ENCODE measurements at places on chromosomes 2 and 18.

GRCh38 chr2:153388246-153388645 lies 90.3 kb downstream of the RPRM start:
- DNase-seq = no peak

GRCh38 chr2:109647636-109648035 lies 33.5 kb downstream of the SOWAHC start:
- DNase-seq = no peak

DNA sequence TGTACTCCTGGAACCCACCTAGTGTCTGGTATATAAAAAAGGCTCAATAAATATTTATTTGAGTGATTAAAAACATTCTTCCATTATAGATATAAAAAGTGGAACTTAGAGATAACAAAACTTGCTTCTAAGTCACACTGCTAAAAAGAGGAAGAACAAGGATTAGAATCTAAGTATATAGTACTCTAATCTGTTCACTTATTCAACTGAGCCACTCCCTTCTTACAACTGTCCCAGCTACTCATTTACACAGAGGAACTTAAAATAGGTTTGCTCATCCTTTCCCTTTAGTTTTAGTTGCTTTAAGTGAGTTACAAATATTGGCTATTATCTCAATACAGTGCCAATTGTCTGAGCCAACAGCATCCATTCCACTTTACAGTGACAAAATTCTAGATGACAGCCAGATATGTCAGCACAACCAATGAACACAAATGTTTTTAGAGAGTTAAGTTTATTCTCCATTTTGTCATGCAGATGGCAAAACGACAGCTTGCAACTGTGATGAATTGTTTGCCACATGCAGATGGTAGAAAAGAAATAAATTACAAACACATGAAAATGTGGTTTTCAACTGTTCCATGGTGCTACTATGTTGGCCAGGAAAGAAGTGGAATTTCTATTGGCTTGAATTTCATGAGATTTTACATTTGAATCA lies 280.7 kb upstream of the ZC3H15 start:
- no peak for DNase-seq

DNA sequence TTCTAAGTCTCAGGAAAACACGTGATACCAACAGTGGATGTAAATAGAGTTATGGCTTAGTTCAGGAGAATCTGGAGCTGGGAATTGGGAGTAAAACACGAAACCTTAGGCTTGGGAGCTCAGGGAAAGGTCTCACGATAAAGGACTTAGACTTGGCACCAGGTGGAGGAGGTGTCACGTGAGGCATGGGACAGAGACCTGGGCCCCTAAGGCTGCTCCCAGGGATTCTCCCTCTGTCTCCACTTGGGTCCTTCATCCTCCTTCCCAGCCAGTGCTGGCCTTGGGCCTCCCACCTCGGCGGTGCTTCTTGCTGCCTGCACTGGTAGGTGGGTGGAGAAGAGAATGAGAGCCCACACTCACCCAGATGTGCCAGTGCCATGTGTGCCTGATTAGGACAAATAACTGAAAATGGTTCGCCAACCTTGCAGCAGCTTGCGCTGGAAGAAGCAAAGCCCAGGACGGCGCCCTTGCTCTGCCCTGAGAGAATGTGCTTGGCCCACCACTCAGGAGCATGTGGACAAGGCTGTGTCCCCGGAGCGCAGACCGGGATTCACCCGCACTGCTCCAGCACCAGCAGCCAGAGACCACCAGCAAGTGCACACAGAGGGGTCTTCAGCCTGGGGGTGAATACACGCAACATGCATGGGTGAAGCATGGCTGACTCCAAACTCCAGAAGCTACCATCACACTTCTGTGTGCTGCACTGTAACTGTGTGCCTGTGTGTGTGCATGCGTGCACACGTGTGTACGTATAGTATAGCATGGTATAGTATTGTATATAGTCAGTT lies 48.1 kb downstream of the PSMG2 start:
- no peak for DNase-seq

GRCh38 chr2:215367662-215368492 lies 56.0 kb downstream of the ATIC start:
- DNase-seq = no peak

GRCh38 chr18:48136051-48136826 lies 205.8 kb upstream of the SMAD2 start:
- no peak for DNase-seq

DNA sequence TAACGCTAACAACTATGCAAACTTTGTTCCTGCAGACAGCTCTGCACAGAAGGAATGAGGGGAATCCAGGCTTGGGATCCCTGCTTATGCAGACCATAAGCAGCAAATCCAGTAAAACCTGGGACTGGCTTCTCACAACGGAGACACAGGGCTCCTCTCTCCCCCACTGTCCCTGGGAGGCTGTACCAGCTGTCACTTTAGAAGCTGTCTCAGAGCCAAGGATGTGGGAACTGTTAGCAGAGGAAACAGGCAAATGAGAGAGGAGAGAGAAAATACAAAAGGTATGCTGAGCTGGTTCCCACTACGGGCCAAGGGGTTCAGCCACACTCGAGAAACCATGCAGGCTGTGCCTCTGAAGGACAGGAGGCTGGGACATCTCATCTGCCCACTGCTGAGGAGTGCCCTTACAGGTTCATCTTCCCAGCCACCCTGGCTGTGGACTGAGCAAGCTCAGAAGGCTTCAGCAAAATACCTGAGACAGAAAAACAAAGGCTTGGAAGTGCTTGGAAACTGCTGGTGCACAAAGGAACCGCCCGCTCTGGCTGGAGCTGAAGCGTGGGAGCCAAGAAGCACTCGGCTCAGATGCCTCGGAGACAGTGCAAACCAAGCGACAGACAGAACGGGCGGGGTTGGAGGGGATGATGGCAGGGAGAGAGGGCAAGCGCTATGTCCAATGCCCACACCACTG lies 72.5 kb downstream of the FAM210A start:
- no peak for DNase-seq

- no peak for DNase-seq
Measured at GRCh38 chr2:188364033-188364630, 72.5 kb downstream of the GULP1 start.

DNA sequence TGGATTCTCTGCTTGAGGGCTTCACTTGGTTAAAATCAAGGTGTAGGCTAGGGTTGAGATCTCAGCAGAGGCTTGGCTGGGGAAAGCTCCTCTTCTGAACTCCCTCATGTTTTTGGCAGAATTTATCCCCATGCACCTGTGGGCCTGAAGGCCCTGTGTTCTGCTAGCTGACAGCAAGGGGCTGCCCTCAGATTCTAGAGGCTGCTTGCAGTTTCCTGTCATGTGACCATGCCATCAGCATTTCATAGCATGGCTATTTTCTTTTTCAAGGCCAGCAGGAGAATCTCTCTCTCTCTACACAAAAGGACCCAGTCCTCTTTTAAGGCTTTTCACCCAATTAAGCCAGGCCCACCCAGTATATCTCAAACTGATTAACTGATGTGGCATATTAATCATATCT lies 514.8 kb upstream of the HNMT start:
- no peak for DNase-seq

DNA sequence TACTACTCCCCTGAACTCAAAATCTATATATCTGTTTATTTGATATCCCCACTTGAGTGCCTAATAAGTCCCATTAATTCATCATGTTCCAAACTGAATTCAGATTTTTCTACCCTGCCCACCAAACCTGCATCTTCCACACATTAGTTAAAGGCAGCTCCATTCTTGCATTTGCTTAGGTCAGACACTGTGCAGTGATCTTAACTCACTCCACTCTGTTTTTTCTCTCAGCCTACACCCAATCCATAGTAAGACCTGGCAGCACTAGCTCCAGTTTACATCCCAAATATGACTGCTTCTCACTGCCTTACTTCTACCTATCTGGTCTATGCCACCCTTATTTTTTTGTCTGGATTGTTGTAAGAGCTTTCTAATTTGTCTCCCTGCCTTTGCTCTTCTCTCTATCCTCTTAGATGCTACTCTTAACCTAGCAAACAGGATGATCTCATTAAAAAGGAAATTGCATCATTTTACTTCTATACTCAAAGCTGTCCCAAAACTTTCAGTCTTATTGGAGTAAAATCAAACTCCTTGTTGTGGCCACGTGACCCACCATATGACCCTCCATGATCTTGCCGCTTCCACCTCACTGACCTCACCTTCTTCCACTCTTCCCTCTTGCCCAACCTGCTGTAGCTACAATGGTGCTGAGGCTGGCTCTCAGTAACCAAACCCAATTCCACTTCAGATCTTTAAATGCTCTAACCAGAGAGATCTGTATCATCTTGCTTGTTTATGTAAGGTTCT lies 274.9 kb upstream of the FANCL start:
- DNase-seq = no peak

DNA sequence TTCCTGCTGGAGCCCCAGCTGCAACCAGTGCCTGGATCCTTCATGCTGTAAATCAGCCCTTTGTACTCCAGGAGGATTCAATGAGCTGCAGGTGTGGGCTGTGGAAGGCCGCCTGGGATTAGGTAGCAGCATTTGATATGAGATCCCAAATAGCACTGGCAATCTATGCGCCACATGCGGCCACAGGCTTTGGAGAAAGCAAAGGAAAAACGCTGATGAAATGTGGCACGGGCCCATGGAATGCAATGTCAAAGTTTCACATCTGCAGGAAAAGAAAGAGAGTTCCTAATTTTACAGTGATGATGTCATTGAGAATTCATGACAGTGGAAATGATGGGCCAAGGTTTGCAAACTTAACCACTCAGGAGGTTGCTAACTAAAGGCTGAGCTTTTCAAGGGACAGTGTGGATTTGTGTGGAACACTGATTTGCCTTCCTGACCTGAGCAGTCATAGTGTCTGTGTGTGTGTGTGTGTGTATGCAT lies 216.4 kb upstream of the OSR1 start:
- DNase-seq = no peak

DNA sequence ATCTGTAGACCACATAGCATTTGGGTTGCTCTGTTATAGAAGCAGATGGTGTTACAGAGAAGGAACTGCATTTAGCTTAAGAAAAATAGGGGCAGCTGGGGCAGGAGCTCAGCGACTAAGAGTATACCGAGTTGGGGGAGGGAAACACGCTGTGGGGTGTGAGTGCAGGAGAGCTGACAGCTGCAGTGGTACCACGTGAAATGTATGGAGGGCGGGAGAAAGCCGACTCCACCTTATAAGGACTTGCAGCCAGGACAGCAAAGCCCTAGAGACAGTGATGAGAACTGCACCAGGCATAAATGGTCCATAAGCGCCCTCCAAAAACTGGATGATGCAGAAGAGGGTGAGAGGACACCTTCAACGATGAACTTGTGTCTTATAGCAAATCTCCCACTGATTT lies 237.6 kb downstream of the PRKCE start:
- DNase-seq = peak; percentile 2

- no peak for DNase-seq
Measured at GRCh38 chr2:64105670-64106461, 38.4 kb downstream of the PELI1 start.

GRCh38 chr18:76098674-76099411 lies 396.2 kb downstream of the ZNF516 start:
- DNase-seq = no peak

DNA sequence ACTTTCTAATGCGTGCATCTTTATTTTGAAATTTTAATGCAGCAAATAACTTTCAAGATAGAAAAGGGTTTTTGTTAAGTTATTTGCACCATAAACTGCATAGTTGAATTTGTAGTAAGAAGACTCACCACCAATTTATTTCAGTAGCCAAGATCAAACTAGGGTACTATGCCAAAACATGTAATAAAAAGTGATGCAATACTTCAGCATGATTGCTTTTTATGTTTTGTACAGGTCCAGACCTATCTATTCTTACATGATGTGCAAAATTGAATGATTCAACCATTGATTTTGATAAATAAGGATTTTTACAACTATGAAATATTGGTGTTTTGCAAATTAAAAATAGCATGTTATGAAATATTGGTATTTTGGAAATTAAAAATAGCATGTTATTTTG lies 26.7 kb downstream of the AGPS start:
- DNase-seq = no peak

GRCh38 chr2:191666732-191667131 lies 11.2 kb upstream of the NABP1 start:
- DNase-seq = no peak

- DNase-seq = no peak
Measured at GRCh38 chr2:47016172-47016913, 100.7 kb upstream of the MCFD2 start.

GRCh38 chr2:183037074-183037552 lies 1.1 kb downstream of the NCKAP1 start:
- DNase-seq = no peak

DNA sequence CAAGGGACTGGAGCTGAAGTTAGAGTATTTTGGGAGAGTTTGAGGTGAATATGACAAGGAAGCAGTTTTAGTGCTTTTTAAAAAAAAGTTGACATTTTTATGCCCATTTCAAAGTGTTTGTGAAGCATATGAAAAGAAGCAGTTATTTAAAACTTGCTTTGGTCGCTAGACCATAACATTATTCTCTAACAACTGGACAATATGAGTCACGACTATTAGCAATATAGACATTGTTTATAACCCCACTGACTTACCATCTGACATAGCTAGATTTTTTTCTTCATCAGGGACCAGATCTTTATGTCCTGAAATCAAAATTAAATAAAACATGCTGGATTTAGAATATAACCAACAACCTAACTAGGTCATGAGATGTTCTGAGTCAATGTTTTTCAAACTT lies 22.6 kb upstream of the DYTN start:
- DNase-seq = no peak

DNA sequence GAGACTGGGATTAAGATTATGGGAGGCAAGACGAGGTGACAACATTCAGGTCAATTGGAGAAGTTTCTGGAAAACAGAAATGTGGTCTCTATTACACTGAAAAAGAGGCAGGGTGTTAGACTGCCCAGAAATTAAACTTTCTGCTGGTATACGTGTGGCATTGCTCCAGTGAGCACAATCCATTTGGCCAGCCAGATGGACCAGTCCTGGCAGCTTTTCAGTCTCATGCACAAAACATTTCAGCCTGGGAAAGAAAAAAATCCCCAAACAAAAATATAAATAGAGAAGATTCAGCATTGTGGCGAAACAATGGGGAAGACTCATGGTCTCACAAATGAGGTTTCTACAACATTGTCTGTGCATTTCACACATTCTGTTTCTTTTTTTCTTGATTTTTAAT lies 113.9 kb downstream of the HNMT start:
- no peak for DNase-seq

GRCh38 chr2:218960309-218961165 lies 1.1 kb downstream of the CDK5R2 start:
- DNase-seq = no peak

GRCh38 chr18:10298346-10298745 lies 156.1 kb upstream of the APCDD1 start:
- no peak for DNase-seq

DNA sequence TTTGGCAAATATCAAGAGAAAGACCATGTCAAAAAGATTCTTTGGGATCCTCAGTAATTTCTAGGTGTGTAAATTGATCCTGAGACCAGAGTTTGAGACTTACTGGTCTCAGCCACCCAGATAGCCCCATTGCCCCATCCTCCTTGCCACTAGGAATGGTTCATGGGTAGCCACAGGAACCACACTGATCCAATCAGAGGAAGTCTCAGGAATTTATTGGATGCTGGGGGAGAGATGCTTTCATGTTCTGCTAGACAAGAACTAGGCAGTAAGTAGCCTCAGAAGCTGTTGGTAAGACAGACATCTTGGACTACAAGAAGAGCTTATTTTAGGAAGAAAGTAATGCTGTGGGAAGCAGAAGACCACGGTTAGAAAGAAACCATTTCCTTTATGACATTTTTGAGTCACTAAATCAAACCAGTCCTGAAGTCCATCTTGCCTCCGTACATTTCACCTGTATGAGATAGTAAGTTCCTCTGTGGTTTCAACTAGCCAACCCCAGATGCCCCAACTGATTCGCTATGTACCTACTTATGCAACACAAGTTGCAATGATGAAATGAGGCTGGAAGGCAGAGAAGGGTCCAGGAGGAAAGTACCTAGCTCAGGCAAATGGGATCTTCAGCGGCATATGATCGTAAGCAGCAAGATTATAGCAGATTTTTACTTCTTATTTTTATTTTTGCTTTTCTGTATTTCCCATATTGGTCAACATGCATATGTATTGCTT lies 3.6 kb upstream of the ST3GAL5 start:
- DNase-seq = no peak

Measured in iPS DF 6.9 (cell line).